Esophagus mucosa (tissue), 1 donor: ENCODE measurements at places on chromosomes 6 and 20.

- peak; percentile 27 for ATAC-seq
Observed at GRCh38 chr6:34585512-34586061, 29.5 kb upstream of the SPDEF start.

DNA sequence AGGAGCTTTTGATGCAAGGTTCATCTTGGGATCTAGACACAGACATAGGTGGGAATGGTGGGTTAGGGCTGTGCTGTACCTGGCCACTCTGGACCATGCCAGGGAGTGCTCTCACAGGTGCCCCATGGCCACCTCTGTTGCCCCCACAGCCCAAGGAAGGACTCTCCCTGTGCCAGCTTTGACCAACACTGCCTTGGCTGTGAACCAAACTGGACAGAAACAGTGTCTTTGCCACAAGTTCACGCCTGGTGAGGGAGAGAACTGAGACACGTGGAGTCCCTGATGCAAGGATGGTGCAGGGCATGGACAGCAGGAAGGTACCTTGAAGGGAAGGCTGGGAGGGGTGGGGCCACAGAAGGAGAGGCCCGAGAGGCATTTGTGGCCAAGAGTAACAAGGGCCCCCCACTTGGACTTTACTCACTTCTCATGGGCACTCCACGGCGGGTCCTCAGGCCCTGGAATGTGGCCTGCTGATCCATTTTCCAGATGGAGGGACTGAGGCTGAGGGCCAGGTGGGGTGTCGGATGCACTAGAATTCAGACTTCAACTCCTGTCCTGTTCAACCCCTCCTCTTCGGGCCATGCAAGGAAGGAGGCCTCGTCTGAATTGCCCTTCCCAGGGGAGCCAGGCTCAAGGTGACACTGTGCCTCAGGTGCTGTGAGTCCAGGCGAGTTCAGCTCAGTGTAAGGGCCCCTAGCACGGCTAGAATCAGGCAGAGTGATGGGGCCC is 103.3 kb downstream of the YTHDF1 start:
- no peak for ATAC-seq

GRCh38 chr20:13141546-13141945 is 79.5 kb upstream of the ISM1 start:
- ATAC-seq: no peak

DNA sequence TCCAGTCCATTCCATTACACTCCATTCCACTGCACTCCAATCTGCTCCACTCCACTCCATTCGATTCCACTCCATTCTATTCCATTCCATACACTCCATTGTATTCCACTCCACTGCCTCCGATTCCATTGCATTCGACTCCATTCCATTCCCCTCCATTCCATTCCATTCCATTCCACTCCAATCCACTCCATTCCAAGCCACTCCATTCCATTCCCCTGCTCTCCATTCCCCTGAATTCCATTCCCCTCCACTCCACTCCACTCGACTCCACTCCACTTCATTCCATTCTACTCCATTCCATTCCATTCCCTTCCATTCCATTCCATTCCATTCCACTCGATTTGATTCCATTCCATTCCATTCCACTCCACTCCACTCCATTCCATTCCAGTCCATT is 25.7 kb upstream of the DEFB125 start:
- peak; percentile 10 for ATAC-seq

- ATAC-seq: no peak
Observed at GRCh38 chr20:18003897-18004296, 35.1 kb downstream of the MGME1 start.

GRCh38 chr6:93789532-93789931 is 370.2 kb upstream of the EPHA7 start:
- no peak for ATAC-seq

GRCh38 chr20:4161401-4162251 is 146.3 kb upstream of the RNF24 start:
- ATAC-seq: peak; percentile 90

GRCh38 chr20:43682446-43682845 is 15.5 kb downstream of the MYBL2 start:
- peak; percentile 28 for ATAC-seq

DNA sequence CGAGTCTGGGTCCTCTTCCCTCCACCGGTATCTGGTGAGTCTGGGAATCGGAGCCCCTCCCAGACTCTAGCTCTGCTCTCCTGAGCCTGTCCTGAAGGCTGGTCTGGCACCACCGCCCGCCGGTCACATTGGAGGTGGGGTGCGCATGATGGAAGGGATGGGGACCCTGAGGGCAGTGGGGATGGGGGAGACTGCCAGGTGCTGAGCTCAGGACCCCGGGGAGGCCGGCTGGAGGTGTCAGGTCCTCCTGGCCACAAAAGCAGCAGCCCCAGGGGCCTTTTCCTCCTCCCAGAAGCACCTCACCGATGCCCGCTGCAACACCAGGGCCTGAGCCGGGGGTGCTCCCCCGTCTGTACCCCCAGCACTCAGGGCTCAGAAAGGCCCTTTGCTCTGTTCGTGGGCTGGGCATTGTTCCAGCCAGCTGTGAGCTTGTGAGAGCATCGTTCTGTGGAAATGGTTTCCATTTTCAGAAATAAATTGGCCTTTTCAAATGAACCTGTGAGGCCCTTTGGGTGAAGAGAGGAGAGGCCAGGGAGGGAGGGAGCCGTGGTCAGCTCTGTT is 2.5 kb upstream of the NPBWR2 start:
- no peak for ATAC-seq

DNA sequence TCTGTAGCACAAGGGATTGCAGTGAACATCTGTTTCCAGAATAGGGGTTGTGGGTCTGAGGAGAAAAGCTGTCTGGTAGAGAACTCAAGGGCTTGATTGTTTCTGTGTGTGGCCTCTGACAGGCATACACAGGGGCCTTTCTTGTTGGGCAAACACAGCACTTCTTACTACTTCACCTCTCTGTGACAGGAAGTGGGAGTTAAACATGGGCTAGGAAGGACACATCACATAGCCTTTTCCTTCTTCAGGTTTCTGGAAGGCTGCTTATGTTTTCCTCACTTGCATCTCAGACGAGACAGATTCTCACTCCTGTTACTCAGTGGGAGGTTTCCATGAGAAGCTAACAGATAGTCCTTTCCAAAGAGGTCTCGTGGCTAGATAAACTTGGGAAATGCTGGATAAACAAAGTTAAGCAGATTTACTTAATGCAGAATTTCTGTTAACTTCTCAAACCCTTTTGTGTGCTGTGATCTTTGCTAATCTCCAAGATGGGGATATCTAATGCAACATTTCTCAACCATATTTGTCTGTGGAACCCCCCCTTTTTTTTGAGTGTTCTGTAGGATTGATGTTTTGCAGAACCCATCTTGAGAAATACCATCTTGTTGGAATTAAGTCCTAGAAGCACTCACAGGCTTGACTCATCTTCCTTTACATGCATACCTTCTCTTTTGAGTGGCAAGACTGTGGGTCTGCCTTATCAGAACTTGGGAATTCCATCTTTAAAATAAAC is 41.9 kb upstream of the RNF8 start:
- ATAC-seq: no peak

GRCh38 chr20:11248011-11248409 is 574.2 kb upstream of the JAG1 start:
- no peak for ATAC-seq

- peak; percentile 40 for ATAC-seq
Observed at GRCh38 chr6:15401769-15402250, 155.9 kb downstream of the JARID2 start.

DNA sequence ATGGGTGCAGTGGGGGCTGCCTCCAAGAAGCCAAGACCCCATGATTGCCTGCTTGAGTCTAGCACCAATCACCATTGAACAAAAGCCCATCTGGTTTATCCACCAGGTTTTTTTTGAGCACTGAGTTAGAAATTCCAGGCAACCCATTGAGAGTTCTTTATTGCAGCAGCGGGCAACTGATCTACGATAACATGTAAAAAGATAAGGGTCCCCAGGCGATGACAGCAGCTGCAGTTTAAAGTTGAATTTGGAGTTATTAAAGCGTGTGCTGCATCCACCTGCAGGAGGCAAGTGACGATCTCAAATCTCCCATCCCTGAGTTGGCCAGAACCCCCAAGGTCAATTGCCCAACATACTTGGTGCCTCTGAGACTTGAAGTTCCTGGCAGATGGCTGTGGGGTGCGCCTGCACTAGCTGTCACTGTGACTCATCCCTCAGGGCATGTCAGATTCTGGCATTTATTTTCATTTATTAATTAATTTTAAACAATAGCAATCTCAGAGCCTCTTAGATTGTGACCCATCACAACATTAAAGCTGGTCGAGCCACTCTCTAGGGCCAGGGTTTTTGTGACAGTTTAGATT is 290.4 kb upstream of the SULF2 start:
- ATAC-seq: no peak

DNA sequence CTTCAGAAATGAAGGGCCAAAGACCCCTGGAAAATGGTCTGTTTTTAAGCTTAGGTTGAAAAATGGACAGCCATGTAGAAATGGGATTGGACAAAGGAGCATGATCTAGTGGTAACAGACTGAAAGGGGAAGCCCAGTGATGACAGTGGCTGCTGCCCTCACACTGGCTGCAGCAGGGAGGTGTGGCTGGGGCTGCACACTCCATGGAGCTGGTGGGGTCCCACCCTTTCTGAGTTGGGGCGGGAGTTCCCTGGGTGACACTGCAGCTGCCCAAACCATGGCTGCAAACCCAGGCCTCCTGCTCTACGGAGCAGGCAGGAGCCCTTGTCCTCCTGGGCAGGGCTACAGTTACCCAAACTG is 8.5 kb upstream of the PACSIN1 start:
- ATAC-seq: no peak

DNA sequence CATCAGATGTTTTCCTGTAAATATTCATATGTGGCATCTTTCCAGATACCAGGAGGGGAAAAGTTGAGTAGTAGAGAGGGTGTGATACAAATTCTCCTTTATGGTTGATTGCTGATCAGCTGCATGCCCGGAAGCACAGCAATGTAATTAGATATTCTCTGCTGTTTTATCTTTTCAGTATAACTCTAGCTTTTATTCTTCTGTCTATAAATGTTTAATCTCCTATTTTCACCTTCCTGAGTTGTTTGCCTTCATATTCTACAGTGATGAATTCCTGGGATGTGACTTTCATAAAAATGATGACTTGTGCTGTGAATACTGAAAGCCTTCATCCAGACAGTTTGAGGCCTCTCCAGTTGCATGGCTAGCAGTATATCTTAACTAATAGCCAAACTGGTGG is 53.7 kb downstream of the SH3BGRL2 start:
- no peak for ATAC-seq

- ATAC-seq: no peak
Observed at GRCh38 chr6:57210060-57210459, 12.0 kb downstream of the RAB23 start.

DNA sequence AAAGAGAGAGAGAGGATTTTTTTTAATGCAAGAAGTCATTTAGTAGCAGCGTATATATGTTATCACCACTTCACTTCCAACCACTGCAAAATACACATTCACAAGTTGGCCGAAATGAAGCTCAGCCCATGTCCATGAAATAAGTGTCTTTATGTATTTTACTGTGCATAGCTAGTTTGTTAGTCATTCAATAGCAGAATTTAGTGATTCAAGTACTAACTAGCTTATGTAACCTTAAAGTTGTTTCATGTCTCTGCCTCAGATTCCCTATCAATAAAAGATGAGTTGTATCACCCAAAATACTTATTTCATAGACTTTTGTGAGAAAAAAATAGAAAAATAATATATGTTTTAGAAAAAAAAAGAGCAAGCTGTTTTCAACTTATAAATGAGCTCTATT is 153.7 kb upstream of the PRDM1 start:
- ATAC-seq: no peak

GRCh38 chr6:29763491-29764289 is 40.5 kb downstream of the HLA-F start:
- peak; percentile 73 for ATAC-seq

DNA sequence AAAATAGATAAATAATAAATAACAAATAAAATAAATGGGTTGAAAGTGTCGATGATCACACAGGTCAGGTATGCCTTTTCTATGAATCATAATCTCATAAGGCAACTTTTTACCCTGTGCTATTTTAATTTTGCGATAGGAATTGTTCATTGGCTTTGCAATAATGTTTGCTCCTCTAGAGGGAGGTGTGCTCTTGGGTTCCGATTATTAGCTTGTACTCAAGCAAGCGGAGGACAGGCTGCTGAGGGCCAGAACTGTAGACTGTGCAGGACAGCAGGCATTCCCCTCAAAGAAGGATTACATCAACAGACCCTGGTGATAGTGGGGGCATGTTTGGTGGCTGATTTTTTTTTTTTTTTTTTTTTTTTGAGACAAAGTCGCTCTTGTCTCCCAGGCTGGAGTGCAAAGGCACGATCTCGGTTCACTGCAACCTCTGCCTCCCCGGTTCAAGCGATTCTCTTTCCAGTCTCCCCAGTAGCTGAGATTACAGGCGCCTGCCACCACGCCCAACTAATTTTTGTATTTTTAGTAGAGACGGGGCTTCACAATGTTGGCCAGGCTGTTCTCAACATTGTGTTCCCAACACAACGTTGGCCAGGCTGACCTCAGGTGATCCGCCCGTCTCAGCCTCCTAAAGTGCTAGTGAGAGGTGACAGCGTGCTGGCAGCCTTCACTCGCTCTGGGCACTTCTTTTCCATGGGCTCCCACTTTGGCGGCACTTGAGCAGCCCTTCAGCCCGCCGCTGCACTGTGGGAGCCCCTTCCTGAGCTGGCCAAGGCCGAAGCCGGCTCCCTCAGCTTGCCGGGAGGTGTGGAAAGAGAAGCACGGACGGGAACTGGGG is 35.6 kb downstream of the RIOK1 start:
- peak; percentile 89 for ATAC-seq

GRCh38 chr6:70839286-70840266 is 117.3 kb downstream of the B3GAT2 start:
- no peak for ATAC-seq

DNA sequence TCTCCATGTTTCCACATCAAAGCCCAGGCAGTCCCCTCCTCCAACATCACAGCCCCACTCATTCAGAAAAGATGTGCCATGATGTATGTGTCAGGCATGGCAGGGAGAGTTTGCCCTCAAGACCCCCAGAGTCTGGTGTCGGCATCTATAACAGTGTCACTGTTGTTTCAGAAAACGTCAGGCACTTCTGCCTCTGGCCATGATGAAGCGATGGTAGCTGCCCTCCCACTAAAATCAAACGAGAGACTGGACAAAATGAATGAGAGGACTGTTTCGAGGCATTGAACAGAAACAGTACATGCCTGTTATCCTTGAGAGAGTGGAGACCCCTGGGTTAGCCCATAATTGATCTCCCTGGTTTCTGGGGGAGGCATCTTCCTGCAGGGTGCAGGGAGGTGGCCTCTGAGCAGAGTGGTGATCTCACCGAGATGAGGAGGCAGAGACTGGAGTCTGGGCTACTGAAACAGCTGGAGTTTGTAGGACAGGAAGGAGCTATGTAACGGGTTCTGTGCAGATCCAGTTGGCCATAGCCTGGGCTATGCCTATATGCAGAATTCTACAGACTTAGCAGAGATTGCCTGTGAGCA is 144.5 kb downstream of the SYCP2 start:
- no peak for ATAC-seq
